ENCODE measurements at places on chromosomes 5 and 9.

- DNase-seq, result no peak
Measured at GRCh38 chr5:141617682-141618029, 1.1 kb downstream of the DIAPH1 start.

DNA sequence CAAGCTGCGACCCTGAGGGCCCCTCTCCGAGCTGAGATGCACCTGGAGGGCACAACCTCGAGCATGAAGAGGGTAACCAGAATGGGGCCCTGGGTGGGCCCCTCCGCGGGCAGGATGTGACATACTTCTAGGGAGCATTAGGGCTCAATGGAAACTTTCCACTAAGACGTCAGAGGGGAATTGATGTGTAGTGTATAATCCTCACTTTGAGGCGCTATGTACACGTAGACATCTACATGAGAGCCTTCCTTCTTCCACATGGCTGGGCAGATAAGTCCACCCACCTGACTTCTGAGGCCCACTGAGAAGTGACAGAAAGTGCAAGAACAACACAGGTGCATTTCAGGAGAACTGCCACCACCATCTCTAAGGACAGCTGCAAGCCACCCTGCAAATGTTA is 61.0 kb downstream of the DAP start:
- no peak for DNase-seq

- DNase-seq, result no peak
Measured at GRCh38 chr9:134928436-134929192, 10.9 kb upstream of the FCN1 start.

GRCh38 chr5:12245429-12245828 is 341.2 kb upstream of the CTNND2 start:
- no peak for DNase-seq

DNA sequence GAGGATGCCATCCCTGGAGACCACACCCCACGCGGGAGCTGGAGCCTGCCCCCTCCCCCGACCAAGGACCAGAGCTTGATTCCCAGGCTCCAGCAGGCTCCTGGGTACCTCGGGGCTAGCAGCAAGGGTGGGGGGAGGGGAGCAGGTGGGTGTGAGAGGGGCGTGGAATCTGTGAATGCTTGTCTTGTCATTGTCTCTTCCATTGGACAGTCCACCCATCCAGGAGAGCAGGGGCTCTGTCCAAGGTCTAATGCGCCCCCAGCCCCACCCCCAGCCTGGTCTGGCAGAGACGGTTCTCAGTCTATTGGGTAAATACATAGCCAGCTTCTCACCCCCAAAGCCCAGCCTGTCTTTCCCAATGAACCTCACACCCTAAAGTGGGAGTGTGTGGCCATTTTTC is 22.8 kb downstream of the URM1 start:
- no peak for DNase-seq

DNA sequence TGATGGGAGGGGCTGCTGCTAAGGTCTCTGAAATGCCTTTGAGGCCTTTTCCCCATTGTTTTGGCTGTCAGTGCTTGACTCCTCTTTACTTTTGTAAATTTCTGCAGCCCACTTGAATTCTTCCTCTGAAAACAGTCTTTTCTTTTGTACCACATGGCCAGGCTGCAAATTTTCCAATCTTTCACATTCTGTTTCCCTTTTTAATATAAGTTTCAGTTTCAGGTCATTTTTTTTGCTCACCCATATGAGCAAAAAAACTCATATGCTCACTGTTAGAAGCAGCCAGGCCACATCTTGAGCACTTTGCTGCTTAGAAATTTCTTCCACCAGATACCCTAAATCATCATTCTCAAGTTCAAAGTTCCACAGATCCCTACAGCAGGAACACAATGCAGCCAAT is 234.6 kb upstream of the ADRA1B start:
- no peak for DNase-seq

Measured in choroid plexus epithelial cell (primary cell).